ENCODE measurements at places on chromosomes 11 and 22. TPM values are rescaled to one million over a fixed set of nuclear protein-coding genes. Genes with fewer than 3 reads are reported as not detected.

- DNase-seq = no peak
Observed at GRCh38 chr11:57288771-57289579, 35.8 kb downstream of the TNKS1BP1 start.

GRCh38 chr11:33703234-33703633 is 2.6 kb upstream of the C11orf91 start:
- no peak for DNase-seq

DNA sequence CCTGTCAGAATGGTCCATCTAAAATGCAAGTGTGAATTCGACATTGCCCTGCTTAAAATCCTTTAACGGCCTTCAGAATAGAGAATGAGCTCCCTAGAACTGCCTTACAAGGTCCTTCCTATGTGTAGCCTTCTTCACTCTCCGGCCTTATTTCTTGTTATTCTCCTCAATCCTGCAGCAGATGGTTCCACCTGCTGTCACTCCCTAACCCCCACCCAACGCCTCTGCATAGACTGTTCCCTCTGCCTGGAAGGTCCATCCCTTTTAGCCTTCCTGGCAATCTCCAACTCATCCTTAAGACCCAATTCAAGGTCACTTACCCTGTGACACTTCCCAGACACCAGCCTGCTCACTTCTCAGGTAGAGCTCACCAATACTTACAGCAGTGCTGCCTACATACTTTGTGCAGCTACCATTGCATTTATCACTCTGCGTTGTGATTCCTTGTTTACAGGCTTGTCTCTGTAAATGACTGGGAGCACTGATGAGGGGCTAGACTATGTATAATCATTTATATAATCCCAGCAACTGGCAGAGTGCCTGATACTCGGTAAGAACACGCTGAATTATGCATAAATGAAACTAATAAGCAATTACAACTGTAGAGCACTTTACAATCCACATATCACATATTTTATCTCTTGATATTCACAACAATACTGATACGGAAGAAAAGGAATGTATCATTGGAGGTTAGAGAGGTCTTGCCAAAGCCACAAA is 58.9 kb downstream of the CLPB start:
- DNase-seq = no peak

GRCh38 chr22:48568736-48569330 is 1258.8 kb downstream of the BRD1 start:
- no peak for DNase-seq

The ESAM gene
- total RNA-seq = 164 TPM

- DNase-seq = no peak
Observed at GRCh38 chr11:117930668-117931330, 1.6 kb upstream of the TMPRSS13 start.

- no peak for DNase-seq
Observed at GRCh38 chr11:110479108-110480101, 49.7 kb downstream of the FDX1 start.

GRCh38 chr22:50516068-50516467 is 8.0 kb downstream of the NCAPH2 start:
- DNase-seq = no peak

DNA sequence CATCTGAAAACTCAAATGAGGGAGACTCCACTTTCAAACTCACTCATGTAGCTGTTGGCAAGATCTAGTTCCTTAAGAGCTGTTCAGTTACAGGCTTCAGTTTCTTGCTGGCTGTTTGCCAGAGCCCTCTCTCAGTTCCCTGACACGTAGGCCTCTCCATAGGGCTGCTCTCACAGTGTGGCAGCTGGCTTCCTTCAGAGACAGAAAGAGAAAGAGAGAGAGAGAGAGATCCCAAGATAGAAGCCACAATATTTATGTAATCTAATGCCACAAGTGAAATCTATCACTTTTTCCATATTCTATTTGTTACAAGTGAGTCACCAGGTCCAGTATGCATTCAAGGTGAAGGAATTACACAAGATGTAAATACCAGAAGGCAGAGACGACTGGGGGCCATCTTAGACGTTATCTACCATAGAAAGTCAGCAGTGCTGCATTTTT is 168.8 kb downstream of the RCN1 start:
- peak; percentile 68 for DNase-seq

DNA sequence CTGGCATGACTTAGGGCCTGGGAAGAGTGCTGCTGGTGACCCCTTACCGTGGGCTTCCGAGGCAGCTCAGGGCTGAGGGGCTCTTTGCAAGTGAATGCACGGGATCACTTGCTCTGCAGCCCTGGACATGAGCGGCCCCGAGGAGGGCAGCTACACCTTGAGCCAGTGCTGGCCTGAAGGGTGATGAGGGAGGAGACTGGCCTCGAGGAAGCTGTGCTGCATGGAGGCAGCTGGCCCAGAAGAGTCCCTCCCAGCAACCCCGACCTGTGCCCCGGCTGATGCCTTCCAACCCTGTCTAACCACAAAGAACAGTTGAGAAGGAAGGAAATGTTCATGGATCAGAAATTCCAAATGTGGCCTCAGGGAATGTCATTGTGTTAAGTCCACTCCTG is 45.2 kb downstream of the TBX1 start:
- DNase-seq = peak; percentile 26

DNA sequence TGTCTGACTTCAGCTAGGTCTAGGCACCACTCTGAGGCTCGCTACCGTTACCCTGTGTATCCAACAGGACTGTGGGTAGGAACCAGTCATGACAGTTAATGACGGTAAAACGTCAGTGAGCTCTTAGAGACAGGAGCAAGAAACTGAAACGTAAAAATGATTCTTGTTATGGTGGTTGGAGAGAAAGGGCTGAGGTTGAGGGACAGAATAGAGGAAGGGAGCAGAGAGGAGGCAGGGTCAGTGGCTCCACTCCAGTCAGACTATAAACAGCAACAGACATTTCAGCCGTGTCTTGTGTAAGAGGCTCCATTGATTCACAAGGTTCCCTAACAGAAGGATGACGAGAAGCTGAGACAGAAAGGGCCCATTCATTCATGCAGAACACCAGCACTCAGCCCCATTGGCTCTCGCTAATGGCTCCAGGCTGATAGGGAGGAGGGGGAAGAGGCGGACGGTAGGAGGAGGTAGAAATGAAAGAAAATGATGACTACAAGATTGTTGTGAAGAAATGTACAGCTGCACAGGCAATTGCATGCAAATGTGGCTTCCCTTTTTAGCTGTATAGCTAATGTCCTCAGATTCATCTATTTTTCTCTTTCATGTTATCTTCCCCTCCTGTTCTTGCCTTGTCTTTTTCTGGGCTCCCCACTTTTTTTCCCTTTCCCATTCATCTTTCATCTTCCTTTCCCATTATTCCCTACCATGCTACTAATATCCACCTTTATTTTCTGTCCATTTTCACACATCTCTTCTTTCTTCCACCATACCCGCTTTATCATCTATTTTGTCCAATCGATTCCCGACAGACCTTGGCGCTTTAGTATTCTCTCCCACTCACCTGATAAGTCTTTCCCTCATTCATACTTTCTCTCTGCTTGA is 34.3 kb downstream of the ETS1 start:
- DNase-seq = no peak

DNA sequence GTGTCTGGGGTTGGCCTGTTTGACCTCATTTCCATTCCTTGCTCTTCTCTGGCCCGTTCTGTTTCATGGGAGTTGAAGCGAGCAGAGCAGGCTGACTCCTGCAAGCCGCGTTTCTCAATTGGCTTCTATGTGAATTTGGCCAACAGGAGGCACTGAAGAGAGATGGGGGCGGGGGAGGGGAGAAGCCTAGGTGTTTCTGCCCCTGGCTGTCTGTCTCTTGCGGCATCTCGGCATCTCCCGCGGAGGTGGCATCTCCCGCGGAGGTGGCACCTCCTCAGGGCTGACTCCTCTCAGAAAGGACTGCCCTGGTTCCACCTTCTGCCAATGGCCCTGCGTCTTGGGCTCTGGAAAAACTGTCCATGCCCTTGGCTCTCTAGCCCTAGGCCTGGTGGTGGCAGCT is 125.6 kb upstream of the CSNK2A3 start:
- DNase-seq = no peak

The KRTAP5-9 gene
- not detected for total RNA-seq

- no peak for DNase-seq
Observed at GRCh38 chr11:8317159-8317558, 53.5 kb upstream of the LMO1 start.

DNA sequence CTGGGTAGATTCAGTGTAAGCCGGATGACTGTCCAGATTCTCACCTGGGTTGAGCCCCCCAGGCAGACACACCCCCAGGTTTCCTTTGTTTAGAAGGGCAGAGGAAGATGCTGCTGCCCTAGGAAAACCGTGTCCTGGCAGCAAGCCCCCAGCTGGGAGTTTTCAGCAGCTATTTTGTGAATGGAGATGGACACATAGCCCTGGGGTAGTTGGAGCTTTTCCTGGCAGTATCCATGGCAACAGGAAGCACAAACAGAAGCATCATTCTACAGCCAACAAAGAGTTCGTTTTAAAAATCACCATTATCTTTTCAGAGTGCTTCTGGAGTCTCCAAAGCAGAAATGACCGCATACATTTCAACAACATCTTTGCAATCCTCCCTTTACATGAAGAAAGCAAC is 245.5 kb downstream of the BRD1 start:
- DNase-seq = no peak

DNA sequence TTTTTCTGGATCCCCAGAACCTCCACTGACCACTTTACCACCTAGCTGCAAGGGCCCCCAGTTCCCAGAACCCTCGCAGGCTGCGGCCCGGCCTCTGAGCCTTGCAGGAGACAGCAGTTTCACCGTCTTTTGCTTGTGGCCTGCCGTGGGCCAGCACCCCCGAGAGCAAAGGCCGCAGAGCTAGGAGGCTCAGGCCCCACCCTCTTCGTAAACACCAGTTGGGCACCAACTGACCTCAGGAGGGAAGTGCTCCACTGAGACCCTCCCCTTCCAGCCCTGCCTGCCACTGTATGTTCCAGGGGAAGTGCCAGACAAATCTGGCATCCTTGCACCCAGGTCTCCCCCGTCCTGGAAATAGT is 23.4 kb upstream of the CREB3L1 start:
- no peak for DNase-seq

DNA sequence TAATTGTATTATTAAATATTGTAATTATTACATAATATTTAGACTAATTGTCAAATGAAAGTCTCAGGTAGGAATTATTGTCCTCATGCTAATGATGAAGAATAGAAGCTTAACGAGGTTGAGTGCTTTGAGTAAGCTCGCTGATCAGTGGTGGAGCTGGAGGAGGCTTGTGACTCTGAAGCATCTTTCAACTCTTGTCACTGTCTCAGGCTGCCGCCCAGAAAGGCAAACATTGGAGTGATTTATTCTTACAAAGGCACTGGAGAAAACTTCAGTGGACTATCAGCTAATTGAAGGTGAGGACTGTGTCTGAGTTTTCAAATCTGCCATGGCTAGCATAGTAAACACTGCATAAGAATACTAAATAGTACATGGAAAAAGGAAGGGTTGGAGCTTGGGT is 595.1 kb downstream of the NTM start:
- no peak for DNase-seq

DNA sequence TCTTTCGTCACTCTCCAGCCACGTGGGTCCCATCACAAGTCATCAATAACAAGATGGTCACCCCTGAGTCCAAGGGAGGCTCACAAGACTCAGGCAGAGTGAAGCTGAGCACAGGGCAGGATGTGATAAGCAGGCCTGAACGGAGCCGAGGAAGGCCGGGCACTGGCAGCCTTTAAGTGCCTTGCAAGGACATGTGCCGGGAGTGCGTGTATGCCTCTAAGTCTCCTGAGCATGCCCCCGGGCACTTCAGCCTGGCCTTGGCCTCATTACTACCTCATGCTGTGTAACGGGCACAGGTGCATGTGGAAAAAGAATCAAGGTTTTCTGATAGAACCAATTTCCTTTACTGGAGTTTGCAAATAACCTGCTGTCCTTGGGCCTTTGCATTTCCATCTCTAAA is 55.8 kb downstream of the UBASH3B start:
- DNase-seq = no peak

The PRODH gene
- 60.9 TPM for total RNA-seq

The KIRREL3 gene
- total RNA-seq = not detected

GRCh38 chr22:49100773-49101172 is 726.9 kb downstream of the BRD1 start:
- DNase-seq = peak; percentile 36

The FERMT3 gene
- total RNA-seq = 73.1 TPM

The NFAM1 gene
- total RNA-seq = 12.6 TPM

GRCh38 chr11:94125407-94126115 is 3.1 kb upstream of the PANX1 start:
- no peak for DNase-seq

GRCh38 chr22:32653823-32654222 is 147.7 kb upstream of the TIMP3 start:
- no peak for DNase-seq

GRCh38 chr22:25038239-25038638 is 85.7 kb downstream of the KIAA1671 start:
- no peak for DNase-seq

The TTLL1 gene
- total RNA-seq = 5.1 TPM

DNA sequence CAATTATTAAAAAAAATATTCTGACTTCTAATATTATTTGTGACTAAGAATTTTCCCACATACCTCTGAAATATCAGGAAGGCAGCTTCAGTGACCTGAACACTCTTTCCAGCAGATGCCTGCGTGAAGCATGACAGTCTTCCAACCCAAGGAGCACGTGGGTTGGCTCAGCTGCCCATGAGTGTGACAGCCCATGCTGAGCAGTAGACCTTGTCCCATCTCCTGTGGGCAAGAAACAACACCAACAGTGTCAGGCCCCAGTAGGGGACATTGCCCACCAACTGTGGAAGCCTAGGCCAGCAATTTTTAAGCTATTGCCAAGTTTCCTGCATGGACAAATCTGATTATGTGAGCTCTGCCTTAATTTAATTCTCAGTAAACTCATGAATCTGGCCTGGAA is 66.4 kb upstream of the OLFML1 start:
- no peak for DNase-seq

- no peak for DNase-seq
Observed at GRCh38 chr11:34331329-34331728, 26.5 kb downstream of the ABTB2 start.

DNA sequence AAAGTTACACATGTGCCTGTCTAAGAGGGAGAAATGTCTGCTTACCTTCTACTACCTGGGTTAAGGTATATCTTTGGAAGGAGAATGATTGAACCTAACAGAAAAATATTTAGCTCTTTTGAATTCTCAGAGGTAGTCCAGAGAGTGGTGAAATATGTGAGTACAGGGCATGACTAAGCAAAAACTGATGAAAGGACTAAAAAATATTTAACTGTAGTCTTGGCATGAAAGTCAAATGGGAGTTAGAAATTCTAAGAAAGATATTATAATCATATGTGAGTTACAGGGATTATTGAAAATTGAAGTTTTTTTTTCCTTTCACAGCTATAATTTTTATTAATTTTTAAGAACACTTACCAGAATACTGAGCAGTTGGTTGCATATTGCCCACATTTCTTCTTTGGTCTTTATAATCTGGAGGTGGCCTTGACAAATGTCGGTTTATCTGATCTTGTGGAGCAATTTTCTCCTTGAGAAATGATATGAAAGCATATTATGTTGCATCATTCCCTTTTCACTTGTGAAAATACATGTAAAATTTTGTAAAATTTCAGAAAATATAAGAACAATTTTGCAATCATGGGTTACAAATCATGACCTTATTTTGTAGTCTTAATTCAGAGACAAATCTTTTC is 61.4 kb upstream of the MTMR2 start:
- no peak for DNase-seq
